ENCODE measurements at places on chromosomes 12 and 14. TPM values are rescaled to one million over a fixed set of nuclear protein-coding genes. Genes with fewer than 3 reads are reported as not detected.

The VDR gene
- total RNA-seq: 0.29 TPM

The TGM1 gene
- 3.2 TPM for total RNA-seq

The STYK1 gene
- not detected for total RNA-seq

DNA sequence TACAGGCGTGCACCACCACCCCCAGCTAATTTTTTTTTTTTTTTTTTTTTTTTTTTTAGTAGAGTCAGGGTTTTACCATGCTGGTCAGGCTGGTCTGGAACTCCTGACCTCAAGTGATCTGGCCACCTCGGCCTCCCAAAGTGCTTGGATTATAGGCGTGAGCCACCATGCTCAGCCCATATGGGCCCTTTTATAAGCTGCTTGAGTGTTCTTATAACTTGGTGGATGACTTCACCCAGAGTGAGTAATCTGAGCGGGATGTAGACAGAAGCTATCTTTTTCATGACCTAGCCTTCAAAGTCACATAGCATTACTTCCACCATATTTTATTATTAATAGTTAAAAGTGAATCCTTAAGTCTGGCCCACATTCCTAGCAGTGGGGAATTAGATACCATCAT, 16.4 kb downstream of the BBOF1 start:
- no peak for DNase-seq

DNA sequence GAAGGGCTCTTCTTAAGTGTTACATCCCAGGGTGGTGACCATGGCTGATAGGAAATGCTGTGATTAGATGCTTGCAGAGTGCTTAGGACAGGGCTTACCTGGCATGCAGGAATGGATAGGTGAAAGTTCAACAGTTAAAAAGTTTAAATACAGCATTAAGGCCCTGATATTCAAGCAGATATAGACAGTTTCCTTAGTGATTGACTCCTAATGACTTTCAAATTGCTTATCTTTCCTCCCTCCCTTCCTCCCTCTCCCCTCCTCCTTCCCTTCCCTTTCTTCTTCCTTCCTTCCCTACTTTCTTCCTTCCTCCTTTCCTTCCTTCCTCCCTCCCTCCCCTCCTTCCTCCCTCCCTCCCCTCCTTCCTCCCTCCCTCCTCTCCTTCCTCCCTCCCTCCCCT, 244.6 kb upstream of the NOS1 start:
- DNase-seq: no peak

GRCh38 chr12:20342111-20342510, 26.2 kb upstream of the PDE3A start:
- no peak for DNase-seq

DNA sequence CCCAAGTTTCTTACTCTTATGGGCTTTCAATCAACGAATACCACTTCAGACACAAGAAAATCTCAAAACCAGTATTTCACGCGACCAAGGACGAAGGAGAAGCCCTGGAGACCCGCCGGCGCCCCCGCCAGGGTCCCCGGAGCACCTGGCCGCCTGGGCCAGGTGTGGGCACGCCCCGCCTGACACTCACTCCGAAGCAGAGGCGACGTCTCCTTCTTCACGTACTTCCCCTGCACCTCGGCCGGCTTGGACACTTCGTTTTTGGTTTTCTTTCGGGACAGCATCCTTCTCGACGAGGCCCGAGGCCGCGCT, 466 bp downstream of the SAV1 start:
- peak; percentile 36 for DNase-seq

DNA sequence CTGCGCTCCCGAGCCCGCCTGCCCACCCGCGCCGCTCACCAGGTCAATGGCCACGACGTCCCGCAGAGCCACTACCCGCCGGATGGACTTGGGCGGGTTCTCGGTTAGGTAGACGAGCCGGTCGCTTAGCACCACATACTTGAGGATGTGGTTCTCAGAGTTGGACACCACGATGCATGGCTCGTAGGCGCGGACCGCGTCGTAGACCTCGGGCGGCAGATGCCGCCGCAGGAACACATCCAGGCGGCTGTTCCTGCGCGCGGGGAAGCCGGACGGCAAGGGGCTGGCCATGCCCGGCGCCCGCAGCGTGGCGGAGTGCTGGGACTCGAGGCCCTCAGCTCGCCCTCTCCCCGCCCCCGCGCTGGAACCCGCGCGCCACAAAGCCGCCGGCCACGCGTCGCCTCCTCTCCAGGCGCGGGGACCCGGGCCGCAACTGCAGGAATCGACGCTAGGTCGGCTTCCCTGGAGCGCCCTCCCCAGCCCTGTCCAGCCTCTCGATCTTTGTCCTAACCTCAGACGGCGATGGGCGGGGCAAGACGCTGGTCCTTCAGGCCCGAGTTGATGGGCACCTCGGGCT, at the start of gene C12orf56:
Gene C12orf56 (minus strand): TSS at position 484 of the 577 bp plus-strand sequence. CDS start 193 bp downstream, at position 291.
- no peak for DNase-seq

DNA sequence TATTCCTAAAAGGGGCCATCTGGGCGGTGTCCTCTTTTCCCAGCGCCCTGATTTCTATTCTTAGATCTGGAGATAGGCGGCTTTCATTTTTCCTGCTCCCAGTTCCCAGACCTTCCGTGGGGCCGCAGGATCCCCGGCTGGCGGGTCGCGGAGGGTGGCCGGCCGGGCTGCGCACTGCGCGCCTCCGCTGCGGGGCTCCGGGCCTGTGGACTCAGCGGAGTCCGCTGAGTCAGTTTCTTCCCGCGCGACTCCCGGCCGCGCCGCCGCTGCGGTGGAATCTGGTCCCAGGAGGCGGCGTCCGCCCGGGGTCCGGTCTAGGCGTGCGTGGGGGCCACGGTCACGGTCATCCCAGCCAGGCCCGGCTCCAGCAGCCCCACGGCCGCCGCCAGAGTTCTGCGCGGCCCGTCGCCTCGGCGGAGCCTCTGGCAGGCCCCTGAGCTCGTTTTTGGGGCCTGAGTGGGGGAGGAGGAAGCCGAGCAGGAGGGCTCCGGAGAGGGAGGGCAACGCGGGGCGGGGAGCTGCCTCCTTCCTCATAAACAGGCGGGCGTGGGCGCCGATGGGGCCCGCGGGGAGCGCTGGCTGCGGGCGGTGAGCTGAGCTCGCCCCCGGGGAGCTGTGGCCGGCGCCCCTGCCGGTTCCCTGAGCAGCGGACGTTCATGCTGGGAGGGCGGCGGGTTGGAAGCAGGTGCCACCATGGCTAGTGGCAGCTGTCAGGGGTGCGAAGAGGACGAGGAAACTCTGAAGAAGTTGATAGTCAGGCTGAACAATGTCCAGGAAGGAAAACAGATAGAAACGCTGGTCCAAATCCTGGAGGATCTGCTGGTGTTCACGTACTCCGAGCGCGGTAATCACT, at the start of gene LRRK2:
Gene LRRK2 (plus strand): TSS at position 559 of the 853 bp plus-strand sequence. CDS start 135 bp downstream, at position 694.
- DNase-seq: peak; percentile 80

DNA sequence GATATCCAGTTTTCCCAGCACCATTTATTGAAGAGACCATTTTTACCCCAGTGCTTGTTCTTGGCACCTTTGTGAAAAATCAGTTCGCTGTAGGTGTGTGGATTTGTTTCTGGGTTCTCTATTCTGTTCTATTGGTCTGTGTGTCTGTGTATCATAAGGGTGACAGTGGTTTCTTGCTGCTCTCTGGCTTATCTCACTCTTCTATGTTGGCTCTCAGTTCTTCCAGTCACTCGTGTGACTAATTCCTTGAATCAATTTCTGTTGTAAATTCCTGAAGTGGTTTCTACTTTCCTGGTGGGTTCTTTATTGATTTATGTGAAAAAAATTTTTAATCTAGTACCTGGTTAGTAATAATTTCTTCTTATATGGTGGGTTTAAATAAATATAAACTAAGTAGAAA, 58.3 kb downstream of the OTOGL start:
- no peak for DNase-seq

- no peak for DNase-seq
Measured at GRCh38 chr12:108612788-108613282, 15.0 kb upstream of the TMEM119 start.

DNA sequence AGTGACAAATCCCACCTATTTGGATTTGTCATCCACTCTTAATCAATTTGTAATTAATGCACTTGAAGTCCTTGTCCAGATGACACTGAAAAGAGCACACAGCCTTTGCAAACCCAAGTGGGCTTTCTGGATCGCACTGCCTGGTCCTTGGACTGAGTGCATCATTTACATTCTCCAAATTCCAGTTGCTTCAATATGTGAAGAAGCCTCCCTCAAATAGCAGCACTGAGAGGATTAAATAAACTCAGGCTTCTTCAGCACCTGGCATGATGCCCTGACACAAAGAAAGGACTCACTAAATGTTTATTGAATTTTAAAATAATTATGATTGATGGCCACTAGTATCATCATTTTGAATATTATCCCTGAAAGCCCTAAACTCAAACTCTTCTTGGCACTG, 496.5 kb downstream of the VRK1 start:
- DNase-seq: no peak

All from uterus (tissue), 4 donors.